Frontal cortex (tissue), 4 donors: ENCODE measurements at places on chromosomes 11 and 22.

DNA sequence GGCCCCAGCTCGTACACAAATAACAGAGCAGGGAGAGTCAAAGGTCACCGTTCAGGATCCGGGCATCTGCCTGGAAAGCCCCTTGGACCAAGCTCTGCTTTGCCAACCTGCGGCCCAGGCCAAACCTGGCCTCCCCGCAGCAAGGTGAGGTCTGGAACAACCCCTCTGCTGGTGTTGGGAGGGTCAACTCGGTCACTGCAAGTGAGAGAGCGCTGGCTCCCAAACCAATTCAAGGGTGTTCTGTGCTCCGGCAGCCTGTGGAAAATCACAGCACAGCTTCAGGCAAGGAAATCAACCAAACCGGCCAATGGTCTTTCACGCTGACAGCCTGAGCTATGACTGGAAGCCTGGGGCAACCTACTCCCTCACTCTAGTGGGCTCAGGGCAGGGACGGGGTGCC lies 63.4 kb downstream of the MYH9 start:
- no peak for DNase-seq

- no peak for DNase-seq
Observed at GRCh38 chr22:38276166-38276565, 3.4 kb upstream of the TMEM184B start.

GRCh38 chr22:47784367-47784983 lies 1022.0 kb downstream of the TBC1D22A start:
- DNase-seq: no peak

DNA sequence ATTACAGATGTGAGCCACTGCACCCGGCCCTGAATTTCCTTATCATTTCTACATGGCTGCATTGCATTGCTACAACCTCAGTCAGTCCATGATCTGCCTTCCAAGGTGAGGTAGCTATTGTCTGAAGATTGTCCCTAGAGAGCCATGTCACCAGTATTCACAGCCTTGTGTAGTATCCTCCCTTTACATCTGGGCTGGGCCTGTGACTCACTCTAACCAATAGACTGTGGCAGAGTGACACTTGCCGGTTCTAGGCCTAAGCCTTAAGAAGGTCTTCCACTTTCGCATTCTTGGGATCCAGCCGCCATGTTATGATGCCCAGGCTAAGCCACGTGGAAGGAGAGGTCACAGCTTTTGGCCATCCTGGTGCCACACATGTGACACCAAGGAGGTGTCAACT lies 10.1 kb upstream of the PLEKHB1 start:
- no peak for DNase-seq

- DNase-seq: no peak
Observed at GRCh38 chr22:44188986-44189630, 8.4 kb downstream of the PARVG start.

DNA sequence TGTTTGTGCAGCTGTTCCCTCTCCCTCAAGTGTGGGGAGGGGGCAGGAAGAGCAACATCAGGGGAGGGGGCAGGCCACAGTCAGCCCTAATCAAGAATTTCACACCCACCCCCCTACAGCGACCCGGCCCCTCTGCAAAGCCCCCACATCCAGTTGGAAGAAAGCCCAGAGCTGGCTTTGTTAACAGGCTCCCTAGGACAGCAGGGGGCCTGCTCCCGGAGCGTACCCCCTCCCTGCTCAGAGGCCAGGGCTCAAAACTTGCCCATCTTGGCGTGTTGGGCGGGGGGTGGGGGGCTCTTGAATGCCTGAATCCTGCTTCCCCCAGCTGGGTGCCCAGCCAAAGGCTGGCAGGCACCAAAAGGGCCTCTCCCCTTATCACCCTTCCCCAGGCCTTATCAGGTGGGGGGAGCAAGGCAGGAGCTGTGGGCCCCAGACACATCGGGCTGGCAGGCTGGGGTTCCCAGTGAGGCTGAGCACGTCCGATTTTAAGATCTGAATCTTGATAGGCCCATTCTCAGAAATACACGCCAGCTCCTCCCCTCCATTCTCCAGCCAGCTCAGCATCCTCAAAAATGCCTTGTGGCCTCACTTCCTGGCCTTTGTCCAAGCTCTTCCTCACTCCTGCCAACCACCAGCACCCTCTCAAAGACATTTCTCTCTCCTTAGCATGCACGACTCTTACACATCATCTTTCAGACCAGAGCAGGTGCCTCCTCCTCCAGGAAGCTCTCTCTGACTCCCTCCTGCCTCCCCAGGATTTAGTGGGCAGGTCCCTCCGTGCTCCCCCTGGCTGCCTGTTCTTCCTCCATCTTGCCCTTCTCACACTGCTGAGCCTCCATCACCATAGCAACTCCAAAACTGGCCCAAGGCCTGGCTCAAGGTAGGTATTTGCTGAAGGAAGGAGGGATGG lies 384.8 kb downstream of the MN1 start:
- no peak for DNase-seq
